ENCODE measurements at places on chromosomes 4 and X.

- DNase-seq, result no peak
Observed at GRCh38 chrX:139324756-139325155, 205.8 kb upstream of the F9 start.

GRCh38 chr4:15253349-15253748 lies 174.5 kb upstream of the C1QTNF7 start:
- DNase-seq, result no peak

- no peak for DNase-seq
Observed at GRCh38 chrX:145630806-145631435, 186.7 kb upstream of the SLITRK2 start.

DNA sequence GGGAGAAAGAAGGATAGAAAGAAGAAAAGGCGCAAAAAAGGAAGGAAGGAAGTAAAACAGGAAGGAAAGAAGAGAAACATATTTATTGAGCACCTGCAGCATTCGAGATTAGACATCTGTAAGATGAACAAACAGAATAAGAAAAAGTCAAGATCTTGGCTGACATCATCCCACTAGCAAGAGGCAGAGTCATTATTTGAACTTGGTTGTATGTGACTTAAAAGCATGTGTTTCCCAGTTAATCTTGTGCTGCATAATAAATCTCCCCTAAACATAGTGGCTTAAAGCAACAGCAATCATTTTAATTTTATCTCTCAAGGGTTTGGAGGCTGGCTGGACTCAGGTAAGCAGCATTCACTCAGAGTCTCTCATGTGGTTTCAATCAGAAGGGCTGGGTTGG lies 38.5 kb upstream of the COX7B2 start:
- DNase-seq, result no peak

GRCh38 chr4:47432749-47433148 lies 30.8 kb downstream of the COMMD8 start:
- DNase-seq, result no peak

DNA sequence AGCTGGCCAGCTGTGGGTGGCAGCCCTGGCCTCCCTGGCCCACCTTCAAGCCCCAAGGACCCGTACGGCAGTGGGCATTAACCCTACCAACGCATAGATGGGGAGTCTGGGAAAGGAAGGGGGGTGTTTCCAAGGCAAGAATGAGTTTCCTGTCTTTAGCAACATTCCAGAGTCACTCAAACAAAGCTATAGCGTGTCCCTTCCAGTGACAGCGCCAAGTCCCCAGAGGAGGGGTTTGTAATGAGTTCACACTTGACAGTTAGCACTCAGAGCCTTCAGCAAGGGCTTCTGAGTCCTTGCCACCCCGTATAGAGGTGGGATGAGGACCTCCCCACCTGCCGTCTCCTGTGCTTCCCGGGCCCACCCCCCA lies 1.8 kb downstream of the BGN start:
- DNase-seq, result no peak

- no peak for DNase-seq
Observed at GRCh38 chrX:48165241-48165640, 31.4 kb downstream of the SSX5 start.

DNA sequence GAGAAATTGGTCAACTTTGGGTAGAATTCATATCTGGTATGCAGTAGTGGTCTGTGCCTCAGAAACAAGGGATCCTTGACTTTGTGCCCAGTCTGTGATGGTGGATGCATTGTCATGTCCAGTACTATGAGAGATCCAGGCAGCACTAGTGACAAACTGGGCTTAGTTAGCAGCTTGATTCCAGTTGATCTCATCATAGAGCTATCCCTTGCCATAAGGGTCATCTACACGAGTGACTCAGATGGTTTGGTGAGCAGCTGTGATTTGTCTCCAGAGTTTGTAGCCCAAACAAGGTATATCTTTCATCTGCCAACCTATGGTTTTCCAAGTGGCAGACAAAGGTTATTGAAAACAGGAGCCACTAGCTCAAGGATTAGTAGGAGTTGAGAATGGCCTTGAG lies 298.8 kb downstream of the GBA3 start:
- no peak for DNase-seq

DNA sequence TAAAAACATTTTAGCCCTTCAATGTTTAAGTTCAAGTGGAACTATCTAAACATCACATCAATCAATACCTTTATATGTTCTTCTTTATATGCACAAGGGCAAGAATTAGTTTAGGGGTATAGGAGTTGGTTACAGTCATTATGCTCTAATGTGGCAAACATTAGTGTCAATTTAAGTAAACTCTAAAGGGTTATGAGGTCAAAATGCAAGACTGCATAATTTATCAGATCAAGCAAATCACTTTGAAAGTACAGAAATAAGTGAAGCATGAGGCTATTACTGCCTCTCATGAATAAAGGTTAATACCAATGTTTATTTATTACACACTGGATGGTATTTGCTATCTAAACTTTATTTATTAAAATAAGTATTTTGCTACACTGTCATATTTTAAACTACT lies 59.7 kb downstream of the MAB21L2 start:
- no peak for DNase-seq

GRCh38 chr4:40176602-40177001 lies 20.2 kb upstream of the RHOH start:
- no peak for DNase-seq
